ENCODE measurements at places on chromosomes 7 and 10. TPM values are rescaled to one million over a fixed set of nuclear protein-coding genes. Genes with fewer than 3 reads are reported as not detected.

DNA sequence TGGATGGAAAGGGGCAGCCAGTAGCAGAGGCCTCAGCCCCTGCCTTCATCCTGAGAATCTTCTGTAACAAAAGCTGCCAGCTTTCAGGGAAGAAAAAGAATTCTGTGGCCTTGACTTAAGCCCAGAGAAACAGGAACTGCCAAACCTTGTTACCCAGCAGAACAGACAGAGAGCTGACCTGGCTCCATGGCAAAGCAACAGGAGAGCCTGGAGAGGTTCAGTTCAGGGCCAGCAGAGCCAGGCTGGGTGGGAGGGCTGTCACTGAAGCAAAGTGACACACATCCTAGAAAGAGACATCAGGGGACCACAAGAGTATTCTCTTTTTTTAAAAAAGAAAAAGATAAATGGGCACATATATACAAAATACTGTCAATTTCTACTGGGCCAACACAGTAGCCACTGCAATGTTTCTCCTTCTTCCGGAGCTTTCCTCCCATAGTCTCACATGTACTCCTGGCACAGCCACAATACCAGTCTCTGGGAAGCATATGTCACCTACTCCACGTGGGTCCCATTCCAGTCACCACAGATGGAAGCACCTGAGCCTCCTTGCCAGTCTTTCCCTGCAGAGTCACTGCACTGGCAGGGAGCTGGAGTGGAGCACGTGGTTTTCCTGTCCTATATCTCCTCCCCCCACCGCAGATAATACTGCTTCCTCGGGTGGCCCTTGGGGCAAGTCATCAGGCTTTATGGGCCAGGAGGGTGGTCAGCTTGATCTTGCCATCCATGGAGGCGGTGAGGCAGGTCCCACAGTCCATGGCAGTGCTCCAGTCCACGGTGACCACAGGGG is 15.2 kb upstream of the CYREN start:
- no peak for DNase-seq

- DNase-seq, result no peak
Observed at GRCh38 chr7:25308906-25309705, 80.8 kb upstream of the NPVF start.

GRCh38 chr10:88557658-88558057 is 25.5 kb downstream of the RNLS start:
- DNase-seq, result no peak

DNA sequence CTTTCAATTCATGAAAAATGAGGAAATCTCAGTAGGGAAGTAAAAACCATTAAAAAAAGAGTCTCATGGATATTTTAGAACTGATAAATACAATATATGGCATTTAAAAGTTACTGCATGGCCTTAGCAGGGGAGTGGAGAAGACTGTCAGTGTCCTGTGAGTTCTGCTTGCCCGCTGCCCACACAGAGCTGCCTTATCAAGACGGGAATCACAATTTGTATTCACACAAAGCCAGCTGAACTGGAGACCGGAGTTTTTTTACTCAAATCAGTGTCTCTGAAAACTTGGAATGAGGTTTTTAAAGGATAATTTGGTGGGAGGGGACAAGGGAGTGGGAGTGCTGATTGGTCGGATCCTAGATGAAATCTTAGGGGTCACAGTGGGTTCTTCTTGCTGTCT is 17.1 kb downstream of the LANCL2 start:
- DNase-seq, result no peak

DNA sequence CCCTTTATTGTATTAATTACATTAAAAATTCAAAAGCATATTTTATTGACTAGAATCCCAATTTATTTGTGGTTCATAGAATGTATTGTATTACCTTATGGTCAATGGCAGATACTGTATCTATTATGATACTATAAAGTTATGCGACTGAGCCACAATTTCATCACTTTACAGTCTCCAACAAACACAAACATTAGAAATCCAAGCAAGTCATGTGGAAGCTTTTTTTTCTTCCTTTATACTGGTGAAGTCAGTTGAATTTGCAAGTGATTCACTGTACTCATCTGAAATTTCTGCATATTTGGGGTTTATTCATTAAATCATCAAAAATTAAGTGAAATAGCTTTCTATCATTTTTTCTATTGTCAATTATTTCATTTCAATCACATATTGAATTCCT is 54.3 kb downstream of the BMPER start:
- DNase-seq, result no peak

DNA sequence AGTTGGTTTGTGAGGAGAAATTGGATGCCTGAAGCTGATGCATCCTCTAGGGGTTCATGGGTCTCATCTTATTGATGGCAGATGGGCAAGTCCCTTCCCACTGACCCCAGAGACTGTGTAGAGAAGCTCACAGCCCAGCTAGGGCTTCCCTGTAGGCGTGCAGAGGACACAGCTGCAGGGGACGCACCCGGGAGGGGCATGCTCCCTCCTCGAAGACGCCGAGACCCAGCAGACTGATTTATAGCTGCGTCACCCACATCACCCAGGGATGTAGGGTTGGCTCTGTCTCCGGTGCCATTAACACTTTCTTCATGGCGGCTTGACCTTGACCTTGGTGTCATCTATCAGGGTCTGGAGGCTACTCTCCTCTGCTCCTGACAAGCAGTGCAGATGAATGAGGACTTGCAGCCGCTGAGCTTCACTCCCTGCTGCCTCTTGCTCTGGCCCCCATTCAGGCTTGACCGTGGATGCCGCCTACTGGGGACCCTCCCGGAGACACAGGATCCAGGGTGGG is 549.7 kb downstream of the TCERG1L start:
- peak; percentile 26 for DNase-seq

NME8 gene
- total RNA-seq, result not detected

DNA sequence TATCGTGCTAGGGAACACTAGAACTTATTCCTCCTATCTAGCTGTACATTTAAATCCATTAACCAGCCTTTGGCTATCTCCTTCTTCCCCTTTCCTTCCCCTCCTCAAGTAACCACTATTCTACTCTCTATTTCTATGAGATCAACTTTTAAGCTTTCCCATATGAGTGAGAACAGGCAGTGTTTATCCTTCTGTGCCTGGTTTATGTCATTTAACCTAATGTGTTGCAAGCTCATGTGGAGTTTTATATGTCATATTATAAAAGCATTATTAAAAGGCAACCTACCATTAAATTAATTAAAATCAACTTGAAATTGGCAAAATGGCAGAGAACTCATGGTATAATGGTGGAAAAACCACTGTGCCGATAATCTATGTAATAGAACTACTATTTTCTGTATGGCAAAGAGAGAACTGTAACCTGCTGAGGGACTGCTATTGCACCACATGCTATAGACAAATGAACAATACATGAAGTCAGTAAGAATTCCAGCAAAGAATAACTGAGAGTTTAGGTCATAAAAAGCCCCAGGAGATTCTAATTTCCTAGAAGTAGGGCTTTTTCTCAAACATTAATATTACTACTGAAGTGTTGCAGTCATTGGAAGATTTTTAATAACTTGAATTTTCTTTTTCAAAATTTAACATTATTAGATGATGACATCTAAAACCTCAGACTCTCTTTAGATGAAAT is 81.8 kb downstream of the LRRN3 start:
- DNase-seq, result no peak

GRCh38 chr7:38743899-38744298 is 112.7 kb upstream of the AMPH start:
- no peak for DNase-seq

DNA sequence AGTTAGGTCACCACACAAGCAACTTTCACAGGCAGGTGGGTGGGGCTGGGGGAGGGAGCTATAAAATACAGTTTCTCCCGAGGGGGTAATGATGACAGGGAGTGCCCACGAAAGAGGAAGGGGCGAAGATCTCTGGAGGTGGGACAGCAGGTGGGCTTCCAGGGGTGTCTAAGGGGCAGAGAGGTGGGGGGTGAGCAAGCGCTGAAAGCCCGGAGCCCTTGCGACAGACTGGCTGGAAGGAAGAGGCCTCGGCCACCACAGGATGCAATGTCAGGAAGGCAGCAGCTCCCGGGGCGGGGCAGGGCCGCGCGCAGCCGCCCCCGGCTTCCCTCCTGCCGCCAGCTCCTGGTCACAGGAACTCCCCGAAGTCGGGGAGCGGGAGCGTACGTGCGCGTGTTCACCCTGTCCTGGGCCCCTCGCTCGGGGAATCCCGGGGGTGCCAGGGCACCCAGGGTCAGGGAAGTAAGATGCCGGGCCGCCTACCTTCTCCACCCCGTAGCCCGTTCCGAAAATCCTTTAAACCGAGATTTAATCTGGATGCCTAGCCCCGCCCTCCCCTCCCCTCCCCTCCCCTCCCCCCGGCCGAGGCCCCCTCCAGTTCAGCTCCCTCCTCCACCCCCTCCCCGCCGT is 105.2 kb upstream of the PPIF start:
- peak; percentile 41 for DNase-seq

DNA sequence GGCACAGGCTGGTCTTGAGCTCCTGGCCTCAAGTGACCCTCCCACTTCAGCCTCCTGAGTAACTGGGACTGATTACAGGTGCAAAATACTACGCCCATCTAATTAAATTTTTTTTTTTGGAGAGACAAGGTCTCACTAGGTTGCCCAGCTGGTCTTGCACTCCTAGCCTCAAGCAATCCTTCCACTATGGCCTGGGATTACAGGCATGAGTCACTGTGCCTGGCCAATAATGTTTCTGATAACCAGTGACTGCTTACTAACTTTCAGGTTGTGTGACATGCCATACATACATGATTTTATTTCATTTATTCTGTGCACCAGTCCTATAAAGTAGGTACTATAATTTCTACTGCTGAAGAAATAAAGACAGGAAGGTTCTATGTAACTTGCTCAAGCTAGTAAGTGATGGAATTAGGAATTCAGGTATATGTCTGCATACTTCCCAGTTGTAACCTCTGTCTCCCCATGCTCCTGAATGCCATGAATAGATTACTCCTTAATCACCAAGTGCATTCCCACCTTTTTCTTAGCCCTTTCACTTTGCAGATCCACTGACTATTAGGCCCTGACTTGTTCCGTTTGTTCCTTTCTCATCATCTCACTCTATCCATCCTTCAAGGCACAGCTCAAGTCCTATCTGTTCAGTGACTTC is 28.1 kb downstream of the MCU start:
- no peak for DNase-seq

INSYN2A gene
- total RNA-seq, result not detected

DNA sequence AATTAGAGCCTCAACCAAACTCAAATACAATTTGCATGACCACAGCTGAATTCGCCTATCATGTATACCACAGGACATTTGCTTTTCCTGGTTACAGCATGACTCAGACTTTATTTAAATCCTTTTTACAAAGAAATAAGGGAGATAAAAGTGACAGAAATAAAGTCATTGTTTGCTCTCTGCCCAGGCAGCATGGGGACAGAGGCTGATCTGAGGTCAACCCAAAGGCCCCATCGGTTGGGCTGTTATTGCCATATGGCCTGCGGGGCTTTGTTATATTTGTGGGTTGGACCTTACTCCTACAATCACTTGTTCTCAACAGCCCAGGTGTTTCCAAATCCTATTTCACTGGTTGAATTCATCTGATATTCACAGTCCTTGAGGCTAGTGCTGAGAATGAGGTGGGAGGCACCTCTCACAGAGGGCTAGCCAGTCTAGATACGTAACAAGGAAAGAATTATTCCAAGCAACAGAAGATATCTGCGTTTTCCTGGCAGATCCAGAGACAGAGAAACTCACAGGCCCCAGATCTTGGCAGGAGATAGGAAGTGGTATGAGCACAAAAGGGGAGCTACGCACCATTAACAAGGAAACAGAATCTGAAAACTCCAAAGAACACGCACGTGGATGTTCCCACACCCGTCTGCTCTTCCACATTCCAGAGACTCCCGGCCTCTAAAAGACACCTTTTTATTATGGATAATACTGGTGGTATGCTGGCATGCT is 117.3 kb downstream of the HIPK2 start:
- no peak for DNase-seq

DNA sequence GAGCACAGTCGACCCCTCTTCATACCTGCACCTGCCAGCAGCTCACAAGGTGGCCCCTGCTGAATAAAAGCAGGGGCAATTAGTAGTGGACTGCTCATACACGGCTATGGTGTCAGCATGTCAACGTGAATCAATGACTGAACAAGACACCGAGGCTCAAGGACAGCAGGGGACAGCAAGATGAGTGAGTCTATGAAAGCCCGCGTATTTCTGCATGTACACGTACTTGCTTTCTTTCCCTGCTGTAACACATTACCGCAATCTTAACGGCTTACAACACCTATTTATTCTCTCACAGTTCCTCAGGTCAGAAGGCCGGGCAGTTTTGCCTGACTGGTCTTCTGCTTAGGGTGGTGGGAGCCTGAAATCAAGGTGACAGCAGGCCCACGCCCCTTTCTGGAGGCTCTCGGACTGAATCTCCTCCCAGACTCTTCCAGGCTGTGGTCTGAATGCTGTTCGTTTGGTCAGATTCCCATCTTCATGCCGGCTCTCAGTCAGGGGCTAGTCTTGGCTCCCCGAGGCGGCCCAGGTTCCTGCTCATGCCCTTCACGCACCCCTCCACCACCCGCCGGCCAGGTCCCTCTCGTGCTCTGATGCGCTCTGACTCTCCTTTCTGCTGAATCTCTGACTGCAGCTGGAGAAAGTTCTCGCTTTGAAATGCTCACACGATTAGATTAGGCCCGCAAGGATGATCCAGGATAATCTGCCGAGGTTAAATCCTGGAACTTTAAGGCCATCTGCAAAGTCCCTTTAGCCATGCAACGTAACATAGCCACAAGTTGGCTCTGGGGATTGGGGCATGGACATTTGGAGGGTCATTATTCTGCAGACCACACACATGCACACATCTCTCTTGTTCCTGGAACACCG is 7.8 kb upstream of the PPP2R2D start:
- no peak for DNase-seq

HTR5A gene
- not detected for total RNA-seq

- no peak for DNase-seq
Observed at GRCh38 chr10:31836569-31837406, 91.8 kb downstream of the ARHGAP12 start.

- no peak for DNase-seq
Observed at GRCh38 chr10:12707461-12708185, 293.9 kb downstream of the CCDC3 start.

DNA sequence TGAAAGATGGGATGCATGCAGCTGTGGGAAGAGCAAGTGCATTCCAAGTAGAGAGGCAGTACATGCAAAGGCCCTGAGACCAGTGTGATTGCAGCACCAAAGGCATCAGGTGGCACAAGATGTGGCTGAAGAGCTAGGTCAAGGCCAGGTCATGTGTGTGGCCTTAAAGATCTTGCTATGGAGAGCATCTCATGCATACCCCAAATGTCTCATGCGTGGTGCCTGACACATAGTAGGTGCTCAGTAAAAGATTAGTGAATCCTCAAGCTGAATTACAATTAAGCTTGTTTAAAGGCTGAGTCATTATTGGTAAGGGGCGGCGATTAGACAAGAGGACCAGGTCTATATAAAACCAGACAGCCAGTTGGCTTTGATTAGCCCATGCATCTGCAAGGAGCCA is 336.6 kb downstream of the FGFR2 start:
- no peak for DNase-seq

CYP2E1 gene
- total RNA-seq, result 0.40 TPM

NACAD gene
- 1.3 TPM for total RNA-seq

- DNase-seq, result no peak
Observed at GRCh38 chr7:142112086-142112485, 568 bp downstream of the MGAM2 start.

DNA sequence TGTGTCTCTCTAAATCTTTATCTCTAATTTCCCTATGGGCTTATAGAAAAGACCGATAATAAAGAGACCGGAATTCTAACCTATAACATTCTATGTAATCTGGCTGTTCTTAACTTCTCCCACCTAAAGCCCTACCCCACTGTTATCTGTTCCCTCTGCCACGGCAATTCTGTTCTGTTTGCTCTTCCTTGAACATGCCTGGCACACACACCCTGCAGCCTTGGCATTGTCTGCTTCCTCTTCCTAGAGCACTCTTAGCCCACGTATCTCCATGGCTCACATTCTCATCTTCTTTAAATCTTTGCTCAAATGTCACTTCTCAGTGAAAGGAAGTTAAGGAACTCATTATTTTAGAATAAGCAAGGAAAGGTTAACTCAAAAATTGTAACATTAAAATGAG is 309.2 kb downstream of the GPR158 start:
- DNase-seq, result no peak

All from CD8-positive, alpha-beta memory T cell (primary cell).